ENCODE measurements at places on chromosomes 11 and 22.
A peak's percentile ranks its signal among the peaks of the same experiment; 100 is the strongest.

GRCh38 chr11:109940816-109941215 lies 152.4 kb upstream of the ZC3H12C start:
- DNase-seq: peak; percentile 60

- no peak for DNase-seq
Measured at GRCh38 chr11:2744166-2744565, 44.4 kb upstream of the KCNQ1OT1 start.

- DNase-seq: peak; percentile 42
Measured at GRCh38 chr11:57336111-57336666, 497 bp upstream of the SSRP1 start.

DNA sequence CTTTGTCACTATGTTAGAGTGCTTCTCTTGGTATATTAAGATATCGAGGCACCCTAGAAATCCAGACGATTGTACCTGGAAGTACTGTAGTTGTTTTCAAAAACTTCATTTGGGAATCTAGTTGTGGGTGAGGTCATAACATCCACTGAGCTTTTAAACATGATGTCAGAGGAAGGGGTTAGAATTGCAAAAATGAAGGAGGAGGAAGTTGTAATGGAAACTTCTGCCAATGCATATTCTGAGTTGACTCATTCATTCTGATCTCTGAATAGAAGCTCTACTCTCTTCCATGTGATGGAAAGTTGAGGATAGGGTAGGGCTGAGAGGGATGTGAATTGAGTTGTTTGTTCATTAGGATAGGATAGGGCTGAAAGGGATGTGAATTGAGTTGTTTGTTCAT lies 7.7 kb downstream of the CD44 start:
- DNase-seq: no peak

DNA sequence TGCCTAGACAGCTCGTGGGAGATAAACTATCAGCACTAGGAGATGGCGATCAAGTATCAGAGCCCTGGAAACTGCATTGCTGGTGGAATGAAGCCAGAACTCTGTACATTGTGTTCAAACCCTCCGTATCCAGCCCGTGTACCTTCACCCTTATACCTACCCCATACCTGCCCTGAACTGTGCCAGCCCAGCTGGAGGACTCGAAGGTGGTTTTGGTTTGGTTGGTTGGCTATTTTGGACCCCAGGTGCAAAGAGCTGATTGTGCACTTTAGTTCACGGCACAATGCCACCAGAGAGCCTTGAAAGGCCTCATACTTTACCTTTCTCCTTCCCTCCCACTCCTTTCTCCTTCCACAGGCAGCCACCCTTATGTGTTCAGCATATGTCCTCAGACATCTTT lies 16.0 kb downstream of the FAM83F start:
- no peak for DNase-seq

DNA sequence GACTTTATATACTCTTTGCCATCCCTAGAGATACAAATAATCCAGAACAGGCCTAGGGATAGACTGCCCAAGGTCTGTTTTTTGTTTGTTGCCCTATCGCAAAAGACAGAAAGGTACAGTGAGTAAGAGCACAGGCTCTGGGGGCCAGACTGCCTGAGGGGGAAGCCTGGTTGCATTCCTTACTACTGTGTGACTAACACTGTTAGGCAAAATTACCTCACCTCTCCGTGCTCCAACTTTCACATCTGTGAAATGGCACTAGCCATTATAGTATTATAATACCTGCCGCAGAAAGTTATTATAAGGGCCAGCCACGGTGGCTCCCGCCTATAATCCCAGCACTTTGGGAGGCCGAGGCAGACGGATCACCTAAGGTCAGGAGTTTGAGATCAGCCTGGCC lies 14.5 kb downstream of the SLC35F2 start:
- peak; percentile 84 for DNase-seq

DNA sequence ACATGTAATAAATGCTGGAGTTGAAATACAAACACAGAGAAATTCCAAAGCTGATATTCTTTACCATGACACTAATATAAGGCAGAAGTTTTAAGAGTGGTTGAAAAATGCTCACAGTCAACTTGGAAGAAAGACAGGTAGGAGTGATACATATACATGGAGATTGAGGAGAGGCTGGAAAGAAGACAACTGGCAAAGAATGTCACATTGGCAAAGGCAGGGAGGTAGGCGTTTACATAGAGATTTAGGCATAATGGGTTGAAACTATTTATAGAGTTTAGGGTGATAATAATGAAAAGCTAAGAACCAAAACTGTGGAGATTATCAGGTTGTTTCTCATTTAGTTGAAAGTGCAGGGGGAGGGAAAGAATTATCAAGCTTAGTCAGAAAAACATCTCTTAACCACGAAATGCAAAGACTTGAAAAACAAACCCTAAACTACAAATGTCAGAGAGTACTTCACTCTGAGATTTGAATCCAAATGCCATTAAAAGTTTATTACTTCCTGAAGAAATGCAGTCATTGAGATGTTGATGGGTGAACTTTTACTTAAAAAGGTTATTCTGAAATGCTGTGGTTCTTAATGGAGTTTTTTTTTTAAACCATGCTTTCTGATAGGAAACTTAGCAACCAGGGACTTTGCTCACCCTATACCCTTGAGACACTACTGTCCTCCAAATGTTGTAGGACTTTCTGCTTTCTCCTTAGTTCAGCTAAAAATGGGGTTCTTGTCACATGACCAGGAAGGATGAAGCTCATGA lies 138.4 kb upstream of the CCDC90B start:
- DNase-seq: no peak

DNA sequence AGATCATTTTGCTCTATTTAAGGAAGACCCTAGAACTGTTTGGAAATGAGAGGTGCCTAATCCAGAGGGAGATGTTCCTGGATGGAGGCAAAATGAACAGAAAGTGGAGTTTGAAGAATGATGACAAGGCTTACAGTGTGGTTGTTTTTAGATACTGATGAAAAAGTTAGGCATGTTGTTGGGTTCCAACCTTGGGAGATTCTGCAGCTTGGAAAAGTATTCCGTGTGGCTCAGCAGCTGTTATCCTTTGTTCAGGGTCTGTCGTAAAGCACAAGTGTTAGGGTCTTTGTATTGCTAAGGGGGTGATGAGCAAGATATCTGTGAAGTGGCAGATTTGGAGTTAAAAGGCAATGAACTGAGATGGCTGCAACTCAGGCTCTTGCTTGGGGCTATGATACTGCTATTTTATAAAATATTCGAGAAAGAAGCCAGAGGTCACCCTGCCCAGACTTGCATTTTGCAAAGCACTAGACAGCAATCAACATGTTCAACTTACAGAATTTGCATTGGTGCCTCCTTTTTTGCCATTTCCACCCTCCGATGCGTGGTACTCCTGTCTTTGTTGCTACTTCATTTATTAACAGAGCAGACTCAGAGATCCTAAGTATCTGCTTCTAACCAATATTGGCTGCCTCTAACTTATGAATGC lies 45.3 kb upstream of the POGLUT3 start:
- no peak for DNase-seq

GRCh38 chr22:36369922-36370791 lies 17.6 kb downstream of the MYH9 start:
- DNase-seq: peak; percentile 37

DNA sequence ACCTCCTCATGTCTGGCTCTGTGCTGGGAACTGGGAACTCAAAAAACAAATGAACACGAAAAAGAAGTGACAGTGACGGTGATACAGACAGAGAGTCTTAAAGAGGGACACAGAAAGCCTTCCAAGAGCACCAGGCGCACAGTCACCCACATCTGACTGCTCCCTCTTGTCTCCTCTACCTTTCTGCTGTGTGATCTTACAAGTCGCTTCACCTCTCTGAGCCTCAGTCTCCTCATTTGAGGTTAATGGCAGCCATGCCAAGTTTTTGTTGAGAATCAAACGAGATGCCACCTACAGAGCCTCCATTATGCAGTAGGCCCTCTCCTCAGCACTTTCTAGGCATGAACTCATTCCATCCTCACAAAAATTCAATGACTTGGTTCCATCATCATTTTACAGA lies 3.7 kb downstream of the LRRC32 start:
- DNase-seq: no peak

- DNase-seq: no peak
Measured at GRCh38 chr11:132228746-132229325, 858.4 kb downstream of the NTM start.

GRCh38 chr22:22230438-22230837 lies 14.1 kb upstream of the VPREB1 start:
- DNase-seq: no peak

DNA sequence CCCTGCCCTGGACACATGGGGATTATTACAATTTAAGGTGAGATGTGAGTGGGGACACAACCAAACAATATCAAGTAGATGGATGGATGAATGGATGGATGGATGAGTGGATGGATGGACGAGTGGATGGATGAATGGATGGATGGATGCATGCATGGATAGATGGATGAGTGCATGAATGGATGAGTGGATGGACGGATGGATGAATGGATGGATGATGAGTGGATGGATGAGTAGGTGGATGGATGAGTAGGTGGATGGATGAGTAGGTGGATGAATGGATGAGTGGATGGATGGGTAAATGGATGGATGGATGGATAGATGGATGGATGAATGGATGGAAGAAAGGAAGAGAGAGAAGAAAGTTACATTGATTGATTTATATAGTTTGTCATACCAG lies 859 bp downstream of the LINC01488 start:
- no peak for DNase-seq

DNA sequence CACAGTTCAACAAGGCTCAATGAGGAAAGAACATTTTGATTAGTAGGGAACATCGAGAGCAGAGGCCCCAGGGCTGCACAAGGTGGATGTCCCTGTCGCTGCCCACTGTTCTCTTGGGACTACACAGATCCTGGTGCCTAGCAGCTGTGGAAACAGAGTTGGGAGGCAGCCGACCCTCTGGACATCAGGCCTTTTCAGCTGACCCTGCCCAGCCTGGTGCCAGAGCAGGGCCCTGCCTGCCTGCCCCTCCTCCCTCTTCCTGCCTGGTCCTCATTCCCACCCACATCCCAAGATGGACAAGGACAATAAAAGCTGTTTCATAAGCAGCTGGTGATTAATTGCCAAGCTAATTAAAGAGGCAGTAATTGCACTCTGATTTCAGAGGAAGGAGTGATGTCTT lies 60.7 kb downstream of the NFAM1 start:
- DNase-seq: no peak

DNA sequence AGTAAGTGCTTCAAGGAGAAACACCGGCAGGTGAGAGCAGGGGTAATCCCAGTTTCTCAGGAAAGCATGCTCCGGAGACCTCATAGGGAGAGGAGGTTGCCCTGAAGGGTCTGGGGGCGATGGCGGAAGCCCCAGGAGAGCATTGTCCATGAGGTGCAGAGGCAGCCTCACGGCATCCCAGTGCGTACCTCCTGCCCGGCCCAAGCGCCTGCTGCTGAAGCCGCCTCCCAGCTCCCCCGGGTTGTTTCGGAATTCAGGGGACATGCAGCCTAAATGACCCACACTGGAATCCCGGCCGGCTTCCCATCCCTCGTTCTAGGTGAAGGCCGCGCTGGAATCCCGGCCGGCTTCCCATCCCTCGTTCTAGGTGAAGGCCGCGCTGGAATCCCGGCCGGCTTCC lies 2.7 kb downstream of the ZBED4 start:
- no peak for DNase-seq

GRCh38 chr11:328012-328411 lies 7.4 kb upstream of the IFITM3 start:
- DNase-seq: no peak

- no peak for DNase-seq
Measured at GRCh38 chr22:26281941-26282340, 112.7 kb downstream of the SEZ6L start.

DNA sequence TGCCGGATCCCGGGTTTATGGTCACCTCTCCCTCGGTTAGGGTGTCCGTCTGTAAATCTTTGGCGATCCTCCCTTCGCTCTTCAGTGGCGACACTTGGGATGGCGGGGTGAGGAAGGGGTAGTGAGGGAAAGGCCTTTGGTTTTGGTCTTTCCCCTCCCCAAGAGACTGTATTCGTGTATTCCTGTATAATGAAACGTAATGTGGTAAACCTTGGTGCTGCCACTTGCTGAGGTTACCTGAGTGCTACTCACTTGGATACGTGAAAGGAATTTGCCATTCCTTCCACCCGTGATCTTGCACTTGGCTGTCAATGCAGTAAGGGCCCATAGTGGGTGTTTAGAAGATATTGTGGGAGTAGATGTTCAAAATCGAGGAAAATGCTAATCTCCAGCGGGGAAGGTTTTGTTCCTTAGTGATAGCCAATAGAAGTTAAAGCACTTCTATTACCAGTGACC lies 578 bp upstream of the NUP160 start:
- DNase-seq: no peak

DNA sequence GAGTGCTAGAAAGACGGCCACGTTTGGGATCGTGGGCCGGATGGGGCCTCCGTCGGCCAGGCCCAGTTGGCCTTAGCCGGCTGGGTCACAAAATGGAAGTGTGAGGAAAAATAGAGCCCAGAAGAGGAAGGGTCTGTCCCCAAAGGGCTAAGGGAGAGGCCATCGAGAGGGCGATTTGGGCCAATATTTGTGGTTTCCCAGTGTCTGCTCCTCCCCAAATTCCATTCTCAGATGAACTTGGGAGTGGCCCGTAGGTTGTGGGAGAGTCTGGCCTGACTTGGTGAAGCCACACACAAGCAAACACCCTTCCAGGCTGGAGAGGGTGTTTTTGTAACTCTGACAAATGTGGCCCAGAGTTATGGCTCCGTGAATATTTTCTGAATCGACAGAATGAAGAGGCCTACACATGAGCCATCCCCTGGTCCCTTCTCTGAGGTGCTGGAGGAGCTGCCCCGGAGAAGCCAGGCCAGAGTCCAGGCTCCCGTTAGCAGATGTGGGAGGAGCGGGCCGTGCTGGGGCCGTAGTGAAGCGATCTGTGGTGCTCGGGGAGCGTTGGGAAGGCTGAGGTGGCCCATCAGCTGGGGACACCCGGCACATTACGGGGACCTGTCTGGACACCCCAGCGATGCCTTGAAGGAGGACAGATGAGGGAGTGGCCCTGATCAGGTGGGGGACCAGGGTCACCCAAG lies 73.5 kb upstream of the PPARA start:
- DNase-seq: no peak

GRCh38 chr11:19316434-19316833 lies 75.7 kb upstream of the E2F8 start:
- no peak for DNase-seq

- DNase-seq: no peak
Measured at GRCh38 chr11:94786264-94787126, 18.3 kb downstream of the AMOTL1 start.

- peak; percentile 99 for DNase-seq
Measured at GRCh38 chr11:61695917-61696316, 15.7 kb downstream of the DAGLA start.

DNA sequence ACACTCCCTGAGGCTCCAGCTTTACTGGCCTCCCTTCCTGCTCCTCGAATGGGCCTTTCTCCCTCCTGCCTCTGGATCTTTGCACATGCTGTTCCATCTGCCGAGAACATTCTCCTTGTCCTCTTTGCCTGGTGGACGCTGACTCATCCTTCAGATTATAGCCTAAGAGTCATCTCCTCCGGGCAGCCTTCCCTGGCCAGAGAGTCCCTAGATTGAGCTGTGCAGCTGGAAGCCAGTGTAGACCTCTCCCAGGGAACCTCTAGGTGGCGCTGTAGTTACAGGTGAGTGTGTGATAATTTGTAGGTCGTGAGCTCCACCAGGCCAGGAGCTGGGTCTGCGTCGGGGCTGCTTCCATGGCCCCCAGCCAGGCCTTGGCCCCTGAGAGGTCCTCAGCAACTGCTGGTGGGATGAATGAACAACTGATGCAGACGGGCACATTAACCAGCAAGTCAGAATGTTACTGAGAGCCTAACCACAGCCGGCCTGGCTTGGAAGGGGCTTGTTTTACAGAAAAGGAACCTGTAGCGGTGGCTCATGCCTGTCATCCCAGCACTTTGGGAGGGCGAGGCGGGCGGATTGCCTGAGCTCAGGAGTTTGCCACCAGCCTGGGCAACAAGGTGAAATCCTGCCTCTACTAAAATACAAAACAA lies 8.7 kb downstream of the PNPLA5 start:
- peak; percentile 52 for DNase-seq

GRCh38 chr22:19590696-19591095 lies 66.5 kb upstream of the CLDN5 start:
- DNase-seq: no peak
